Astrocyte of the hippocampus (primary cell): ENCODE measurements at places on chromosomes 11 and 22.

GRCh38 chr11:65329944-65330403 is 3.7 kb upstream of the DPF2 start:
- DNase-seq = peak; percentile 93

DNA sequence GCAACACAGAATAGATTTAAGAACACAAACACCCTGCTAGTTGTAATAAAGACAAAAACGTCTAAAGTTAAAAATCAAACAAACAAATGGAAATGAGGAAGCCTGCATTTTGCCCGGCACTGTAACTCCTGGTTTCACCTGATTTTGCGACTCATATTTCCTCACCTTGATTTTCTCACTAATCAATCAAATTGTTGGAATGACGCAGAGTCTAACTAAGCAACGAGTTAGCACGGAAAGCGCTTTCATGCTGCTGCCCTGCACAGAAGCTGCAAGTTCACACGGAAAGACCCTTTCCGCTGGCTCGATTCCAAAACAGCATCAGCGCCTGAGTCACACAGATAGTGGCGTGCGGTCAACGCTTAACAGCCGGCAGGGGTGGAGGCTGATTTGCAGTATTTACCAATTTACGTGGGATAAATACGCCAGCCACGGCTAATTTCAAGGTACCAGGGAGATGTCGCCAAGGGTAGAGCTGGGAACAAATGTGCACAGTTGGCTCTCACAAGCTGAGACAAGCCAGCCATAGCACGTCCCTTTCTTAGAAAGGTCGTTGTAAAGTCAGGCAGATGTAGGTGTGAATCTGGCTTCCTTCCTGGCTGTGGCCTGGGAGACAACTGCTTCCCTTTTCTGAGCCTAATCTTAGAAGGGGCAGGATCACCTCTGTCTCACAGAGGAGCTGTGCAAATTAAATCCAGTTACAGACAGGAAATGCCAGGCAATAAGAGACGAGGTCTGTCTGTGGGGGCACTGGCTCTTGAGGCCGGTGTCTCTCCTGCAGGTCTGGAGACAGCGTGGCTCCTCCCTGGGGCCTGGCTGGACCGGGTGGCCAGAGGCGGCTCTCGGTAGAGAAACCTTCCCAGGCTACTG is 76.9 kb upstream of the TTLL12 start:
- peak; percentile 86 for DNase-seq

- no peak for DNase-seq
Observed at GRCh38 chr11:12765428-12765827, 91.2 kb downstream of the TEAD1 start.

GRCh38 chr11:15179167-15179566 is 64.4 kb downstream of the INSC start:
- DNase-seq = no peak

- DNase-seq = no peak
Observed at GRCh38 chr11:82714346-82715174, 19.1 kb downstream of the FAM181B start.

DNA sequence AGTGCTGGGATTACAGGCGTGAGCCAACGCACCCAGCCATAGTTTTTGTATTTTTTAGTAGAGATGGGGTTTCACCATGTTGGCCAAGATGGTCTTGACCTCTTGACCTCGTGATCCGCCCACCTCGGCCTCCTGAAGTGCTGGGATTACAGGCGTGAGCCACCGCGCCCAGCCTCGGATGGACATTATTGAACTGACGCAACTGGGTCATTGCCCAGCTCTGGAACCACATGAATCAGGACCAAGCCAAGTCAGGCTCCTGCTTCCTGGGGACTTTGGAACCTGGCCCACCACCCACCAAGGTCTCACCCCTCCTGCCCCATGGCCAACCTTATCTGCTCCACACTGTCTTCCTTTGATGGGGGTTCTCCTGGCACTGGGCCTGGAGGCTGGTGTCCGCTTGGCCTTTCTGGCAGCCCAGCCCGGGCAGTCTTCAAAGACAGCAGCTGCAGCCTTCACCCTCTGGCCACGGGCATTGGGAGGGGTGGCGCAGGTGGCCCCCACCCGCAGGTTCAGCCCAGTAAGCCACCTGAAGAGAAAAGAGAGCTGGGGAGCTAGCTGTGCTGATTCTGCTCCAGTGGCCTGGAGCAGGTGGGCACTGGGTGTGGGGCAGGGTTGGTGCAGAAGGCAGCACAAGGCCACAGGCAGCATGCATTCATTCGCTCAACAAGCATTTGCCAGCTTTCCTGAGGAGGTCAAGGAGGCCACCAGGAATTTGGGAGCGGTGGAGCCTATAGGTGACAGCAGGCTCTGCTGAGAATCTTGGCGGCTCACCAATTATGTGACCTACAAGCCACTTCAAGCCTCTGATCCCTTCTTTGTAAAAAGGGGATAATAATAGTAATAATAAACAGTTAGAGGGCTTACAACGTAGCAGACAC is 5.7 kb downstream of the CHADL start:
- no peak for DNase-seq
